Right atrium auricular region (tissue), 2 donors: ENCODE measurements at places on chromosomes 5 and 9.

DNA sequence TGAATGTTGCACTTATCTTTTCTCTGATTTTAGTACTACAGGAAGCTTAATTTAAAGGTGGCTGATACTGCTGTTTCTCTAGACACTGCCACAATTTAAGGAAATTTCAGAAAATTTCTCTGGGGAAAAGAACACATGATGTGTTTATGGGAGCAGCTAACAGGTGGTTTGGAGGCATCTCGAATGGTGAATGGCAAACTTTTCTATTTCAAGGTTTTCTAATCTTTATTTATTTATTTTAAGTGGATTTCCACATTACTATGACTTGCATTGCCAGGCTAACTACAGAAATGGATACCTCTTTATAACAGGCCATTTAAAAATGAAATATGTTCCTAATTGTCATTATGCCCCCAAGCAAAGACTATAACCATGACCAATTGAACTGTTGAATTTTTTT, 50.4 kb downstream of the PDE6A start:
- DNase-seq: no peak

- DNase-seq: no peak
Measured at GRCh38 chr9:5089737-5090136, 95.7 kb downstream of the INSL6 start.

GRCh38 chr5:168877132-168877892, 298.1 kb upstream of the PANK3 start:
- no peak for DNase-seq

GRCh38 chr5:122332599-122333555, 20.8 kb downstream of the SNCAIP start:
- no peak for DNase-seq

- no peak for DNase-seq
Measured at GRCh38 chr5:74579215-74579614, 61.3 kb downstream of the ENC1 start.

GRCh38 chr5:137995077-137995748, 37.7 kb downstream of the FAM13B start:
- no peak for DNase-seq

GRCh38 chr5:175257128-175257846, 186.7 kb downstream of the DRD1 start:
- DNase-seq: no peak

- DNase-seq: no peak
Measured at GRCh38 chr5:9069650-9070049, 476.2 kb downstream of the SEMA5A start.

DNA sequence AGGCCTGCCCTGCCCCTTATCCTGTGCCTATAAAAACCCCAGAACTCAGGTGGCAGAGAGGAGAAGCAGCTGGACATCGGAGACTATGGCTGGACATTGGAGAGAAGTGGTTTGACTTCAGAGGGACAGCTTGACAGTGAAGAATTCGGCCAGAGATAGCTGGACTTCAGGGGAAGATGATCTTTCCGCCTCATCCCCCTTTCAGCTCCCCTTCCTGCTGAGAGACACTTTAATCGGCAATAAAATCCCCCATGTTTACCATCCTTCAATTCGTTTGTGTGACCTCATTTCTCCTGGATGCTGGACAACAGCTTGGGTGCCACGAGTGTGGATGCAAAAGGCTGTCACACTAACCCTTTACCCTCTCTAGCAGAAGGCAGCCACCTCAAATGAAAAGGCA, 134.1 kb upstream of the TUT7 start:
- no peak for DNase-seq

GRCh38 chr5:38317868-38318267, 59.5 kb downstream of the EGFLAM start:
- no peak for DNase-seq

GRCh38 chr9:100473276-100474081, 530 bp downstream of the TMEFF1 start:
- DNase-seq: no peak

DNA sequence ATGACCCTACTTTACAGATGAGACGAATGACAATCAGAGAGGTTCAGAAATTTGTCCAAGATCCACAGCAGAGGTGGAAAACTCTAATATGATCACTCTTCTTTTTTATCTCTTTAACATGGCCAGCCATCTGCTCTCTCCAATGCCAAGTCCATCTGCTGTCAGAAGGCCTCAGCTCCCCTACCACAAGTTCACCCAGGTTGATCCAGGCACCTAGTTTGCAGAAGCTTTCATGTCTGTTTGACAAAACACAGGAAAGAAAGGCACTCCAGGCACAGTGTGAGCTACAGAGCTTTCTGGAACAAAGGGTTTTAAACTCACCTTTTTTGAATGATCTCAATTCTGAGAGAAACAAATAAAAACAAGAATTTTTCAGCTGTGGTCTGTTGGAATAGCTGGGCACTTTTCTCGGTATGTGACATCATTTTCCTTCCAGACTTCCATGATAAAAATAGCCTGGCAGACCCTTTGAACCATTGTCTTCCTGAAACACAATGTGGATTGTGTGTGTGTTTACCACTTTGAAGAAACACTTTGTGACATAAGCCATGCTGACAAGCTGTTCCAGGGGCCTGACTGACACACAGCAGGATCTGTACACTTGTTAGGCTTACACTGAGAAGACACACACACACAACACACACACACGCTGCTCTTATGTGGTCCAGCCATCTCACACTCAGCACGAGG, 214.3 kb downstream of the AGTPBP1 start:
- no peak for DNase-seq

DNA sequence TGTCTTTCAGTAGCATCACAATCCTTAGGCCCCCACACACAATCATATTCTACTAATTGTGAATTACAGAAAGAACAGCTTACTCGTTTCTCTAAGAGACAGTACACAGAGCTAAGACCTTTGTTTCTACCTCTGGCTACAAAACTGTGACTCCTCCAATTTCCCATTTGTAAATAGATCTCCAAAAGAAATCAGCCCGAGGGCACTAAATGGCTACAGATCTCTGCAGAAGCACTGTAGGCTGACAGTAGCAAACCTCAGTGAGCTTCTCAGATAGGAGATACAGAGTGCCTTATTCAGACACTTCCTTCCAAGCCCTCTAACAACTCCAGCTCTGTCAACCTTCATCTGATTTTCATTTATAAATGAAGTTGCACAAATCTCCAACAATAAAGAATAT, 51.0 kb downstream of the EFNA5 start:
- DNase-seq: no peak

DNA sequence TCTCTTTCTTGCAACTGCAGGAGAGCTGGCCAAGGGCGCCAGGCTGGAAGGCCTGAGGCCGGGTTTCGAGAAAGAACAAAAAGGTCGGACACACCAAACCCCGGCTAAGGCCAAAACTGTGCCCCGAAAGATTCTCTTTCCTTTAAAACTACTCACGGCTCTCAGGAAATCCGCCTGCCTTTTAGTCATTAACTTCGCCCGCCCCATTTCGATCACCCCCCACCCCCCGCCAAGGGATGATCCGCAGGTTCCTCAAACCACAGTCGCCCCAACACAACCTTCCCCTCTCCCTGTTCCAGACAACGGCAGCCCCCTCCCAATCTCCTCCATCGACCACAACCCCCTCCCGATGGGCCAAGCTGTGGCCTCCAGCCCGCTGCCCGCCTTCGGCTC, 536 bp downstream of the FEM1C start:
- peak; percentile 69 for DNase-seq

DNA sequence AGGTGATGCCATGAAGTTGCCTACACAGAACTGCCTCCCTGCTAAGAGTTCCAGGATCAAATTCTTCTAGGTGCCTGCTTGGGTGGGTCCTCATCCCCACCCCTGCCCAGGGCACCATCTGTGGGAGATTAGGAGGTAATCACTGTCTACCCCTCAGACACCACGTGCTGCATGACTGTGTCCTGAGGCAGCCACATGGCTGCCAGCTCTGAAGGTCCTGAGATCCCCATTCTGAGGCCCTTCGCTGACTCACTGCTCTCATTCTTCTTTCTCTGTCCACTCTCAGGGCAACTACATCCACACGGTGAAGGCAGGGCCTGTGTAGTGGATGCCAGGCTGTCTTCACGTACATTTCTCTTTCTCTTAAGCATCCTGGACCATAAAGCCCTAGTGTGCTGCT, 222.9 kb upstream of the ANKRD55 start:
- DNase-seq: no peak

- no peak for DNase-seq
Measured at GRCh38 chr9:129111528-129112151, 425 bp downstream of the PTPA start.

GRCh38 chr5:172722327-172722815, 48.6 kb downstream of the DUSP1 start:
- DNase-seq: no peak

- DNase-seq: no peak
Measured at GRCh38 chr5:52342361-52342760, 445.4 kb upstream of the ITGA1 start.

DNA sequence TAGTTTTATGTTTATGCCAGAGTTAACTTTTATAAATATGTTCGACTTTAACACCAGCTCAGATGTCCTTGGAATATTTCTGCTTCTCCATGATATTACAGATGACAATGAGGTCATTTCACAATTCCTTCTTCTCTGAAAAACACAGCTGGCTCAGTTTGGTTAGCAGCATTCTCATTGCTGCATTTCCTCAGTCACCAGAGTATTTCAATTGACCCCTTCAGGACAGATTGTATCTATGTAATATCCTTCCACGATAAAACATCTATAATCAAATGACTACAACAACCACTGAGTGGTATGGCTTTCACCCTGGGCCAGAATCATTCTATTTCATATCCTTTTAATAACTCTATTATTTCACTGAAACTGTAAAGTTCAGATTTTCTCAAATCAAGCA, 148.7 kb downstream of the OXCT1 start:
- no peak for DNase-seq

- no peak for DNase-seq
Measured at GRCh38 chr9:128422783-128423150, 2.1 kb downstream of the CERCAM start.

- no peak for DNase-seq
Measured at GRCh38 chr9:127096208-127096607, 26.2 kb downstream of the ANGPTL2 start.

DNA sequence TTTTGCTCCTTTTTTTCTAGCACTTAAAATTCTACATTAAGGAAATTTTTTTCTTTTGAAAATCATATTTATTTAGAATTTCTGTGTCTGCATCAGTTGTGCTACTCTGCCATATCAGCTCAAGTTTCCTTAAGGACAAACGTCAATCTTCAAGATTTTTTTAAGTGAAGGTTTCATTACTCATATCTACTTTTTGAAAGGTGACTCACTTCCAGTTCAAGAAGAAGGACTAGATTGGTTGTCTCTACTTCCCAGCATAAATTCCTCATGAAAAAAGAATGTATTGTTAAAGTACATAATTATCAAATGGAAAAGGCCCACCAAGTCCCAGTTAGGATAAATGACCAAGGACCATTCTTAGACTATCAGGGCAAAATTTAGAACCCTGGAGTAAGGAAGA, 626.5 kb downstream of the DMRTA1 start:
- no peak for DNase-seq

DNA sequence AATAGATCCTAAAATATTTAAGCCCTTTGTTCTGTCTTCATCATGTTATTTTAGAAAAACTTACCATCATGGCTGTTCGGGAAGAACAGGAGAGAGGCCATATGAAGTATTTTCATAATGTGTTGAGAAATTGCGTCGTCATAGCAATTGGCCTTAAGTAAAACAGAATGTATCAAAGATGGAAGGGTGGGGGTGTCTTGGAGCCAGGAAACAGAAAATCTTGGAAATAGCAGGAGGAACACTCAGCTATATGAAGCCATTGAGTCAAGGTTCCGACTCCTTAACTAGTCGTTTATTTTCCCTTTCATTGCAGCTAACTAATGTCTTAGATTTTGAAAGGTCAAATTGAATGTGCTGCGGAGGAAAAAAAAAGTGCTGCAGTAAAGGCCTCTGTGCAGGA, 1.3 kb downstream of the SPTAN1 start:
- no peak for DNase-seq

DNA sequence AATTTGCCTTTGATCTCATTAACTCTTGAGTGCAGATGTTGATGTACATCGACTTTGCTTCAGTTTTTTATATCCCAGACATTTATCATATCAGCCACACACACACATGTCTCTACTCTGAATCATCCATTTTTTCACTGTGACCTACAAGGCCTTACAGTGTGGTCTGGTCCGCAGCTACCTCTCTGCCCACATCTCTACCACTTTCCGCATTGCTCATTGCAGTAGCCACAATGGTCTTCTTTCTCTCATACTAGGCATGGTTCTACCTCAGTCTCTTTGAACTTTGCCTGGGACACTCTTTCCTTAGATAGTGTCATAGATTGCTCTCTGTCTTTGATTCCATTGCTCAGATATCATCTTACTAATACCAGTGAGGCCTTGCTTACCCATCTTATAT, 87.9 kb upstream of the FSD1L start:
- DNase-seq: no peak

GRCh38 chr5:105849701-105850100, 1821.0 kb downstream of the EFNA5 start:
- DNase-seq: no peak

GRCh38 chr9:122821278-122821943, 7.0 kb downstream of the PDCL start:
- DNase-seq: peak; percentile 58

GRCh38 chr5:350355-350754, 28.8 kb downstream of the AHRR start:
- peak; percentile 18 for DNase-seq

DNA sequence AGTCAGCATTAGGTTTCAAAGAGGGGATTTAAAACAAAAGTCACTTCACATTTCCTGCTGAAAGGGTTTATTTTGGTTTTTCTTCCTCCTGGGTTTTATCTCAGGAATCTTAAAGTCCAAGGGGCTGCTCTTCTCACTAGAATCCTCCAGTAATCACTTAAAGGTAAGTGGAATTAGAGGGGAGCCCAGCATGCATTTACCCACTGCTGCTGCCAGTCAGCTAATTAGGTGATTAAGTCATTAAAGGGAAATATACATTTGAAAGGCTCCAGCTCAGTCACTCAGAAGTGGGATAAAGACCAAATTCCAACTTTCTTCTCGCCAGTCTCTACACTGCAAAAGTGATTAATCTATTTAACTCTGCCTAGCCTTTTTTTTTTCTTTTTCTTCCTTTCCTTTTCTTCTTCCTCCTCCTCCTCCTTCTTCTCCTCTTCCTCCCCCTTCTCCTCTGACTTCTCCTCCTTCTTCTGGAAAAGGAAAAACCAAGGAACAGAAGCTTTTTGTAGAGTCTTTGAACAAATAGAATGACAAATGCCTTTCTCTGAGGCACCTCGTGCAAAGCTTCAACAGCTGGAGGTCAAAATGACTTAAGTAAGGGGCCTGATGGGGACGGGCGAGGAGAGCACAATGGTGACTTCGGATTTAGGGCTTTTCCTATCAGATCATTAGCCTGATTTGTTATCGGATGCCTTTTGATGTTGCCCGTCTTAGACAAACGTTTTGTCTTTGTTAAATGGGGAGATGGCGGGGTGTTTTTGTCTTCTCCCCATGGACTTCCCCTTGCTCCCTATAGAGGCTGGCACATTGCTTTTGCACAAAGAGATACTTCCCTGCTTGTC, 617.6 kb downstream of the IRX1 start:
- no peak for DNase-seq

DNA sequence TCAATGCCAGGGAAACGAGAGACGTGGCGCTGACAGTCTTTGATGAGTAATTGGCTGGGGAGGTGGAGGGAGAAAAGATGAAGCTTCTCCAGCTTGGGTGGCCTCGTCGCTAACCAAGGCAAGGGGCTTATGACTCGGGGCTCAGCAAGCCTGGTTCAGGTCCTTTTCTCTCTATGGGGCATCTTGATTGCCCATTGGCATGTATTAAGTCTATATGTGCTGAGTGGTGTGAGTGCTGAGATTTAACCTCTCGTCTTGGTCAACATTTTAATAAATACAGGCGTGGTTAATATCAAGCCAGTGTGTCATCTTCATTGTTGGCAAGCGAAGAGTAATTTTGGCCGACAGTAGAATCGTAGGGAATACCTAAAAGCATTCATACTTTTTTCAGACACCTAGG, 85.9 kb downstream of the RAI14 start:
- no peak for DNase-seq
